T-helper 22 cell (primary cell): ENCODE measurements at places on chromosomes 16 and 17.

DNA sequence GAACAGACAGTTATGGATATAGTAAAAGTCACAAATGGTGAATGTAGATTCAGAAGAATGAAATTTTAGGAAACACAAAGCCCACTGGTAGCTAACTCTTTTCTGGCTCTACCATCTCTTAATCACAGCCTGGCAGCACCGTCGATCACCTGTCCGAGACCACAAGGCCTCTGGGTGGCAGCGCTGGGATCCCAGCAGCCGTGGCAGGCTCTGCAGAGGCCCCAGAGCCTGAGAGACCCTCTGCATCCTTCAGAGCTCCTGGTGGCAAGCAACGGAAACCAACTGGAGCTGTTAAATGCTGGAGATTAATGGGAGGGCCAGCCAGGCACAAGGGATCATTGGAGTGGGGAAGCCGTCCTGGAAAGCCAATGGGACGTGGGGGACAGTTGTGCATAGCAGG, 26.3 kb downstream of the LAT start:
- DNase-seq: no peak

DNA sequence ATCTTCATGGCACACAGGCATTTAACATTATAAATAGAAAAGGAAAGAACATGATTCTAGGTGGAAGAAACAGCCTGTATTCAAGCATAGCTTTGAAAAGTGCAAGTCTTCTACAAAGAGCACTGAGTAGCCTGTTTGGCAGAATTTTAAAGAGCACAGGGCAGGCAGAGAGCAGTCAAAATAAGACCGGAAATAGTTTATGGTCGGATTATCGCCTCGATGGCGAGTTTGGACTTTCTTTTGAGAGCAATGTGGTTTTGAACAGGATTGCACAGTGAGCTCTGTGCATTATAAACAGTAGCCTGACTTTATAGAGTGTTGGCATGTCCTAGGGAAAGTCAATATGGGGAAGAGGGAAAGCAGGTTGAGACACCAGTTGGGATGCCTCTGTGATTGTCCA, 6.2 kb upstream of the TMEM100 start:
- DNase-seq: no peak

DNA sequence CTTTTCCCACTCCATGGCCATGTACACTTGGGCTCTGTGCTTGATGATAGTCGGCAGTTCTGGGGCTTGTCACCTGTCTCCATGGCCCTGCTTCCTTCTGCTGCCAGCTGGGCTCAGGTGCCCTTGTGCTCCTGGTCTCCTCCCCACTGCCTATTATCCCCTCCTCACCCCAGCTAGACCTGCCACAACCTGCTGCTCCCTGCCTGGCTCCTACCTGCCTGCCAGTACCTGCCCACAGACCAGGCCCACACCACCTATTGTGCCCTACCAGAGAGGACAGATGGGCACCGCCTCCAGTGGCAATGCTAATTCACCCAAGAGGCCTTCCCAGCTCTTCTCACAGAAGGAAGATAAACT, 538 bp upstream of the RAPGEFL1 start:
- no peak for DNase-seq

DNA sequence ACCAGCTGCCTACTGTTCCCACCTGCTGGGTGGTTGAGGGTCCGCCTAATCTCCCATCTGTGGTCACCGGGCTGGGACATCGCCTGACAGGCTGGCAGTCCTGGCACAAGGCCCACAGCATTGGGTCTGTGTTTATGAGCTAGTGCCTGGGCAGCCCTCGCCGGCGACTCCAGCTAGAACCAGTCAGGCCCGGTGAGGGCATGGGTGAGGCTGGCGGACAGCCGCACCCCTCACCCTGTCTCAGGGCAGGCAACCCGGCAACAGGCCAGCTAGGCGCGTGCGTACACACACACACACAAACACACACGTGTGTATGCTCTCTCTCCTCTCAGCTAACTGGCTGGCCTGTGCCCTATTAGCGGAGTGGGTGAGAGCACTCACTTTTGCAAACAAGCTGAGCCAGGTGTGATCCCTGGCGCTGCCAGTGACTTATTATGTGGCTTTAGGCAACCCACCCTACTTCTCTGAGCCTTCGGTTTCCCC, 10.4 kb downstream of the HSD11B2 start:
- no peak for DNase-seq

- DNase-seq: no peak
These were observed 298.1 kb upstream of the IRX5 start for GRCh38 chr16:54632322-54633220.

DNA sequence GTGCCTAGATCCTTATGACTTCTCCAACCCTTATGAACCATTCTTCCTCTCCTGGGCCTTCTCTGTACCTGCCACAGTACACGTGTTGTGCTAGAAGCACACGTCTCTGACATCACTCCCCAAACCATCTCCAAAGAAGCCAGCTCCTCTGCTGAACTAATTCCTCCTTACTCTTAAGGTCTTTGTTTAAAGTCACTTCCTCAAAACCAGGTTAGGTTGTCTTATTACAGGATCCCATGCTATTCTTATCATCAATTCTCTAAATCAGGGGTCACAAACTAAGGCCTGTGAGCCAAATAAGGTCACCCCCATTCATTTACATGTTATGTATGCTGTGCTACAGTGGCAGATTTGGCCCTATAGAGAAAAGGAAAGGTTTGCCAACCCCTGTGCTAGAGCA, 4.0 kb downstream of the SUPT6H start:
- no peak for DNase-seq
